Liver (tissue), 10 donors: ENCODE measurements at places on chromosomes 5 and 9.
A peak's percentile ranks its signal among the peaks of the same experiment; 100 is the strongest.

- DNase-seq: no peak
These were observed 12.8 kb downstream of the JADE2 start for GRCh38 chr5:134538296-134538695.

GRCh38 chr5:82662340-82662739 is 384.2 kb upstream of the RPS23 start:
- no peak for DNase-seq

- no peak for DNase-seq
These were observed 19.4 kb downstream of the IPO11 start for GRCh38 chr5:62431735-62432620.

DNA sequence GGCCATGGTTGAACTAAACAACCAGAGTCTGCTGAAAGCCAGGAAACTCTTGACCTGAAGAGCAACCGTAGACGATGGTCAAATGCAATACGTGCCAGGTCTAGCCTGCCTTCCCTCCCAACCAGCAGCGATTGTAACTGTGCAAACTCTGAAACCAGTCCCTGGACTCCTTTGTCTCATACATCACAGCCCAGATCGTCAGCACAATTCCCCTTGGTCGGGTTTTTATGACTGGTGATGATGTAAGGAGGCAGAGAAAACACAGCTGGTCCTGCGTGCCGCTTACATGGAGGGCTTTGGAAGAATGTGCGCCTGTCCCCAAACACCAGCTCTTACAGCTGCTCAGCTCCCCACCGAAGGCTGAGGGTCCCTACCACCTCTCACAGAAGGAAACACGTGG is 24.6 kb downstream of the SMIM23 start:
- DNase-seq: no peak

DNA sequence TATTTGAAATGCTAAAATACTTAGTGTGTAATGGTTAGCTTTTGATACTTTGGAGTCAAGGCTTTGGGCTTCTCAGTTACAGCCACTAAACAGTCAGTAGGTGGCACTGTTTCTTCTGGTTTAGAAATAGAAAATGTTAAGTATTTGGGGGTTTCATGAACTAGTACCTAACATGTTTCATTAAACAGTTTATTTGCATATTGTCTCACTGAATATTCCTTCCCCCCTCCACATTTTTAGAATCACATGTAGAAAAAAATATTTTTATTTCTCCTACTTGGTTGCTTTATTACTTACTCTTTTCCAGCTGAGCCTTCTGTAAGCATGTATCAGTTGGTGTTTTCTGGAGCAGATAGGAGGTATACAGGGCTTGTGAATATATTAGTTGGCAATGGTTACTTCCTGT is 48.0 kb downstream of the IPO11 start:
- DNase-seq: no peak

DNA sequence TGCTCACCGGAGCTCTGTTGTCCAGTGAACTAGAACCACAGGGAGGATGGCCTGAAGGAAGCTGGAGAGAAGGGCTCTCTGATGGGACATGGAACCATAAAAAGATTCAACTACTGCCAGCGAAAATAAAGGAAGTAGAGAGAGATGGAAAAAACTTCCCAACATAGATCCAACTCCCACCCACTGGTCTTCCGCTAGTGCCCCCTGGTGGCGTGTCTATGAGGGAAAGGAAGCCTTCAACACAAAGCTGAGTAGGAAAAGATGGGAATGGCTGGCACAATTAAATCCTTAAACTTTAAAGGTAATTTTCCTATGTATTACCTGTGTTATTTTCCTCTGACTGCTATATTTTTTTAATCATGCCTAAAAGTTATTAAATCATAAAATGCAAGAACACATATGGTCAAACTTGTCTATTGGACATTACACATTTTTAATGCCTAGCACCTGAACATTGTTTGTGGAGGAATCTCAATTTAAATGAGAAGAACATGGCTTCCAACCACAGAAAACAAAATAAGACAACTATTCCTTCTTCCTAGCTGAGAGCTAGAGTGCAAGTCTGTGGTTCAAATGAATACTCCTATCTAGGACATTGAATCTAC is 51.5 kb downstream of the CEP120 start:
- peak; percentile 63 for DNase-seq

GRCh38 chr9:101028346-101029314 is at the start of gene PLPPR1:
PLPPR1 (plus strand) TSS chr9:101028727.
- DNase-seq: peak; percentile 74

DNA sequence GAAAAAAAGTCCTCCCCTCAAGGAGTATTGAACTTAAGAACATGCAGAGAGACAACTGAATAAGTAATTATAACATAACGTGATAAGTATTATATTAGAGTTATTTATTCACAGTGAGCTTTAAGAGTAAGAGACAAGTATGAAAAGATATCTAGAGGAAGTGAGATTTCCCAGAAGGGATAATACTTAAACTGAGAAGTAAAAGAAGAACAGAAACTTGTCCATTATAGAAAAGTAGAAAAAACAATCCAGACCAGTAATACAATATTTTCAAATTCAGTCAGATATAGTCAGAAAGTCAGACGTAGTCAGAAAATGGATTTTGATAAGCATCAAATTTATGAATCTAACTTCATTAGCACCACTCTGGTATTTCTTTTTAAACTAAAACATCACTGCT is 613.0 kb upstream of the CCNG1 start:
- DNase-seq: no peak

- DNase-seq: no peak
These were observed 110.6 kb upstream of the BOD1 start for GRCh38 chr5:173726846-173727557.

DNA sequence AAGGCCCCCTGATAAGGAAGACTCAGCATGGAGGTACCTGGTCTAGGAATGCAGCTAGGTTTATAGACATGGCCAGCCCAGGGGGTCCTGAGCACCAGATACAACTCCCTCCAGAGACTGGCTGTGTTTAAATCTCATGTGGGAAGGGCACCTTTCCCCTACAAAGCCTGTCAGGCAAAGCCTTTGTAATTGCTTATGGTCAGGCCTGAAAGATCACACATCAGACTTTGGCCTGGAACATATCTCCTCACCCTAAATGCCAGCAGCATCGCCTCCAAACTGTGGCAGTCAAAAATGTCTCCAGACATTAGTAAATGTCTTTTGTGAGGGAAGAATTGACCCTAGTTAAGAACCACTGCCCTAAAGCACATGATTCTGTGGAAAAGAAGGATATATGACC is 51.6 kb upstream of the MACIR start:
- DNase-seq: no peak

- no peak for DNase-seq
These were observed 6.0 kb downstream of the UGCG start for GRCh38 chr9:111902391-111903139.

DNA sequence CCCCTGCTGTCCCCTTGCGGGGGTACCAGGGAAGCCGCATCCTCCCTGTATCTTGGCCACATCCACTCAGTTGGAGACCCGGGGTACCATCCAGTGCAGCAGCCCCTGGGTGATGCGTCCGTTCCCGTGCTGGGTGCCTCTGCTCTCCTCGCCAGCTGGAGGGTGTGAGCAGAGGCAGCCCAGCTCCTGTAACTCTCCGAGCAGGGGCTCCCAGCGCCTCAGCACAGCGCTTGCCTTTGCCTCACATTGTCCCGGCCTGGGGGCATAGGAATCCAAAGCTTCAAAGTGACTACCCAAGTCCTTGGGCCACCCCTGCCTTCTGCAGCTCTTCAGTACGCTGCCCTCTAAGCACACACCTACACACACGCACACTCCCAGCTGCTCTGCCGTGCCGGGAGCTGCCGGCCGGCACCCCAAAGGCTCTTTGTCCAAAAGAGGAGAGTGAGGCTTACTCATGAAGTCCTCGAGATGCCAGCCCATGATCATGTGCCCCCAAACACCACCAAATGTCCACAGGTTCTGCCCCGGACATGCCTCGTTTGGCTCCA is 733 bp downstream of the ANGPTL2 start:
- DNase-seq: no peak

- DNase-seq: no peak
These were observed 102.2 kb downstream of the MAP1B start for GRCh38 chr5:72209147-72210115.
